ENCODE measurements at places on chromosomes 3 and 15.

DNA sequence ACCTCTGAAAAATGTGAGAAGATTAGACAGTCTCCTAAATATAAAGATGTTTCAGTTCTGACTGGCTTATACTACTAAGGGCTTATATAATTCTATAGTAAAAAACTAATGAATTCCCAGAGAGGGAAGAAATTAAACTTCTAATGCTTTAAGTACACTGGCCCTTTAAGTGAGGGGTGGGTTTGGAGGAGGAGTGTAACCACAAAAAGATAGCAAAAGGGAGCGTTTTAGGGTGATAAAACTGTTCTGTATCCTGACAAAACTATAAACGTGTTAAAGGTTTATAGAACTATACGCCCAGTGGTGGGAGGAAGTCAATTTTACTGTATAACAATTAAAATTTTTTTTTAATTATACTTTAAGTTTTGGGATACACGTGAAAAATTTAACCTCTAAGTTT, 45.8 kb downstream of the CEP152 start:
- DNase-seq, result no peak

- no peak for DNase-seq
Measured at GRCh38 chr3:135598597-135598996, 366.9 kb upstream of the PPP2R3A start.

GRCh38 chr3:56763233-56763632, 38.5 kb downstream of the ARHGEF3 start:
- no peak for DNase-seq

GRCh38 chr3:72960812-72961518, 35.6 kb upstream of the PPP4R2 start:
- no peak for DNase-seq

Data from urothelium cell line (cell line).